GM12878 (cell line): ENCODE measurements at places on chromosomes 1 and 21.

- no peak for DNase-seq
These were observed 72.2 kb downstream of the ADAMTS1 start for GRCh38 chr21:26773058-26773457.

GRCh38 chr1:52706941-52707926 is 9.1 kb upstream of the COA7 start:
- no peak for DNase-seq

- DNase-seq: no peak
These were observed 30.2 kb downstream of the RASAL2 start for GRCh38 chr1:178124115-178124514.

GRCh38 chr1:67031121-67031858 is 22.7 kb downstream of the SLC35D1 start:
- no peak for DNase-seq

DNA sequence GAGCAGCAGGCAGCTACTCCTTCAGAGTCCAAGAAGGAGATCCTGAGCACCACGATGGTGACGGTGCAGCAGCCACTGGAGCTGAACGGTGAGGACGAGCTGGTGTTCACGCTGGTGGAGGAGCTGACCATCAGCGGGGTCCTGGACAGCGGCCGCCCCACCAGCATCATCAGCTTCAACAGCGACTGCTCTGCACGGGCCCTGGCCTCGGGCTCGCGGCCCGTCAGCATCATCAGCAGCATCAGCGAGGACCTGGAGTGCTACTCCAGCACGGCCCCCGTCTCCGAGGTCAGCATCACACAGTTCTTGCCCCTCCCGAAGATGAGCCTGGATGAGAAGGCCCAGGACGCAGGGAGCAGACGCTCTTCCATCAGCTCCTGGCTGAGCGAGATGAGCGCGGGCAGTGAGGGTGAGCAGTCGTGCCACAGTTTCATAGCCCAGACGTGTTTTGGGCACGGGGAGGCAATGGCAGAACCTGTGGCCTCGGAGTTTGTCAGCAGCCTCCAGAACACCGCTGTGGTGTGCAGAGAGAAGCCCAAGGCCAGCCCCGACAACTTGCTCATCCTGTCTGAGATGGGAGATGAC is 531.8 kb downstream of the KIF26B start:
- no peak for DNase-seq

DNA sequence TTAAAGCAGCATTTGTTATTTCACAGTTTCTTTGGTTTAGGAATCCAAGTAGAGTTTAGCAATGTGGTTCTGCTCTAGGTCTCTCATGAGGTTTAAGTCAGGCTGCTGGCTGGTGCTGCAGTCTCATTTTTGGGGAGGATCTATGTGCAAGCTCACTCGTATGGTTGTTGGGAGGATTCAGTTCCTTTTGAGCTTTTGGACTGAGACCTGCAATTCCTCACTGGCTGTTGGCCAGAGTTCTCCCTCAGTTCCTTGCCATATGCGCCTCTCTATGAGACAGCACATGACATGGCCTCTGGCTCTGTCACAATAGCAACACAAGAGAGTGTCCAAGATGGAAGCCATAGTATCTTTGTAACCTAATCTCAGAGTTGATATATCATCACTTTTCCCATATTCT is 91.0 kb downstream of the OLFML2B start:
- no peak for DNase-seq

DNA sequence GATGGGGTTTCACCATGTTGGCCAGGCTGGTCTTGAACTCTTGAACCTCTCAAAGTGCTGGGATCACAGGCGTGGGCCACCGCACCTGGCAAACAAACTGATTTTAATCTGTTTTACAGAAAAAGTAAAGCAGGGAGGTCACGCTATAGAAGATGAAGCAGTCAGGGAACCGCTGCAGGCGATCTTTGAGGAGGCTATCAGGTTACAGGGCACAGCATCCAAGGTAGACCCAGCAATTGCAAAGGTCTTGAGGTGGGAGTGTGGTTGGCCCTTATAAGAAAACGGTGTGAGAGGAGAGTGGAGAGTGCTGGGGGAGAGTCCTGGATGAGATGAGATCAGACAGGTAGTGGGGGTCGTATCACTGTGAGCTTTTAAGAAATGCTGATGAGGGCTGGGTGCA is 2.6 kb upstream of the TMCO4 start:
- DNase-seq: no peak

GRCh38 chr1:207669528-207670009 is 24.6 kb downstream of the CR1L start:
- DNase-seq: no peak

DNA sequence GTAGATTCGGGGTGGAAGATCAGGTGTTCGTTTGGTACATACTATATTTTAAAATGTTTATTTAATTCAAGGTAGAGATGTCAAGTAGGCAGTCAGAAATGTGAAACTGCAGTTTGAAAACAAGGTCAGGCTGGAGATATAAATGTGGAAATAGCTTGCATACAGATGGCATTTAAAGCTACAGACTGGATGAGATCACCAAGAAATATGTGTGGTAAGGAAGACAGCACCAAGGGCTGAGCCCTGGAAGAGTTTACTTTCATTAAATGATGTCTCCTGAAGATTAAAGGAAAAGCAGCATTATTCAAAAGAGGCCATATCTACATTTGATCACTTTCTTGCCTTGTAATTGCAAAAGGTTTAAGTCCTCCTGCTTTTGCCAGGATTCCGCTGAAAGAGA is 271.3 kb downstream of the PTBP2 start:
- DNase-seq: no peak

- no peak for DNase-seq
These were observed 103.5 kb downstream of the HMCN1 start for GRCh38 chr1:185837711-185838110.

GRCh38 chr1:47444297-47444561 is 6.4 kb downstream of the FOXD2 start:
- no peak for DNase-seq

GRCh38 chr1:96473791-96474434 is 247.7 kb upstream of the PTBP2 start:
- no peak for DNase-seq
